ENCODE measurements at places on chromosomes 13 and 19.
A peak's percentile ranks its signal among the peaks of the same experiment; 100 is the strongest.

GRCh38 chr13:97109841-97110492, 112.2 kb upstream of the MBNL2 start:
- DNase-seq = no peak

GRCh38 chr13:31437975-31438374, 238.2 kb downstream of the B3GLCT start:
- DNase-seq = no peak

- DNase-seq = no peak
Observed at GRCh38 chr13:100470866-100471505, 117.6 kb downstream of the GGACT start.

DNA sequence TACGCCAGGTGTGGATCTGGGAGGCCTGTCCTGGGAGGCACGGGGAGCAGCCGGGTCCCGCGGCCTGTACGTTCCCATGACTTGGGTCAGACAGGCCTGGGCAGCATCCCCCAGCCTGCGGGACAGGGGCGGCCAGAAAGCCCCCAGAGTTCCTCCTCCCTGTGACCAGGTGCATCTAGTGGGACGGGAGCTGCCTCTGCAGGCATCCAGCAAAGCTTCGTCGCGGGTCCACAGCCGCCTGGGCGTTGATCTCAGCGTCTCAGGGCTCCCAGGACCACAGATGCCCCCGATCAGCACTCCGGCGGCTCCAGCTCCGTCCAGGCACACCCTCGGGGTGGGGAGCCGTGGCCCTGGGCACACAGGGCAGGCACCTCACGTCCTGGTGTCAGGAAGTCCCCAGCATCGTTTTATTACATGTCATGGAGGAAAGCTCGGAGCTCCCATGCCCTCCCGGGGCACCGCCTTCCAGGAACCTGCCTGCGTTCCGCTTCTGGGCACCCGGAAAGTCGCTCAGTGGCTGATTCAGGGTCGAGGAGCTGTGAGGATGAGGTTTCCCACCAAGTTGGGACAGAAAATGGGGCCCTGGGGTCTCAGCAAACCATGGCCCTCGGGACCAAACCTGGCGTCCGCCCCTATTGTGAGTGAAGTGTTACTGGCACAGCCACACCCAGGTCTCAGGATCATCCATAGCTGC, 1.5 kb upstream of the GZMM start:
- no peak for DNase-seq

DNA sequence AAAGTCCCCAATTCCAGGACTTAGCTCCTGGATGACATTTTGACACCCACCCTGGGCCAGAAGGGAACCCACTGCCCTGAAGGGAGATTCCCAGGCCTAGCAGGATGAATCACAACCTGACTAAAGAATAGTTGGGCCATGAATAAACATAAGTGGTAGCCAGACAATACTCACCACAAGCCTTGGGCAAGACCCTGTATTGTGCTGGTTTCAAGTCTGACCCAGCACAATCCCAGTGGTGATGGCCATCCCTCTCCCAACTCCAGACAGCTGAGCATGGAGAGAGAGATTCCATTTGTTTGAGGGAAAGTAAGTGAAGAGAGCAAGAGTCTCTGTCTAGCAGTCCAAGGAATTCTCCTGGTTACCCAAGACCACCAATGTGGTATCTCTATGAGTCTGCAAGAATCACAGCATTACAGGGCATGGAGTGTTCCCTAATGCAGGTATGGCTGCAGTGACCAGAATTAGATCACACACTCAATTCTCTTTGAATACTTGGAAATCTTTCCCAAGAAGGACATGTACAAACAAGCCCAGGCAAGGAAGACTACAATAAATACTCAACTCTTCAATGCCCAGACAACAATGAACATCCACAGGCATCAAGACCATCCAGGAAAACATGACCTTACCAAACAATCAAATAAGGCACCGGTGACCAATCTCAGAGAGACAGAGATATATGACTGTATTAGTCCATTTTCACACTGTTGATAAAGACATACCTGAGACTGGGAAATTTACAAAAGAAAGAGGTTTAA, 158.0 kb downstream of the VWA8 start:
- DNase-seq = no peak

- no peak for DNase-seq
Observed at GRCh38 chr19:5093948-5094718, 125.2 kb downstream of the KDM4B start.

- DNase-seq = no peak
Observed at GRCh38 chr13:99434258-99434788, 66.9 kb upstream of the TM9SF2 start.

- no peak for DNase-seq
Observed at GRCh38 chr13:59710996-59711701, 452.6 kb downstream of the DIAPH3 start.

GRCh38 chr13:87884884-87885283, 213.7 kb downstream of the SLITRK5 start:
- no peak for DNase-seq

DNA sequence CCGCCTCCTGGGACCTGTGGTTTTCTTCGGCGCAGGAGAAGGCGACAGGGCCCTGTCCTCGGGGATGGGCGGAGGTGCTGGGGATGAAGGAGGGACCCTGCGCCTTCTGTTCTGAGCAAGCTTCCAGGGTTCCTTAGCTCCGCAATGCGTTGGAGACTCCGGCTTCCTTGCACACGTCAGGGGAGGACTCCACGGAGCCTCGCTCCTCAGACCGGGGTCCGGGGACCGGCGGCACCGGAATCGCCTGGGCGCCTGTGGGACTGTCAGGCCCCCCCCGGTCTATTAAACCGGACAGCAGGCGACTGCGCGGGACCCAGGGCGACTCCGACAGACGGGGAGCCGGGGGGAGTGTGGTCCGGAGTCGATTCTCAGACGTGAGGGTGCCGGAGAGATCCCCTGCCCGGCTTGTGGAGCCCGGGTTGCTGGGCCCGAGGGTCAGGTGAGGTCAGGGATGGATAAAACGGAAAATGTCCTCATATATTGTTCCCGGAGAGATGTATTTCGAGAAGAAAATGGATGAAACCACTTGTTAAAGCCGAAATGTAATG, 227.4 kb downstream of the TEX29 start:
- no peak for DNase-seq

DNA sequence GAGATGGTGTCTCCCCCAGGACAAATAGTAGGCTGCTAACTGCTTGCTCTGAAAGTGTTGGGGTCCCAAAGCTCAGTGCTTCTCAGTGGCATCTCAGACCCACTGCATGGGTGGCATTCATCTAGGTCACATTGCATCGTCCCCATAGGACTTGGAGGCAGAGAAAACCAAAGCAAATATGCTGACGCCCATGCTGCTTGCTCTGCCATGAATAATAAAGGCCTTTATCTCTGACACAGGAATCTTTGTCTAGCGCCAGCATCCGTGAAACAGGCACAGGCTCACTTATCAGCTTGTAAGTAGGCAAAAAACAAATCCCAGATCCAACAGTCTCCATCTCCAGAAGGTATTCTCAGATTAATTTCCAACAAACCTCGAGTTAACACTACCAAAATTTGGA, 18.9 kb upstream of the IPO5 start:
- DNase-seq = no peak

- peak; percentile 13 for DNase-seq
Observed at GRCh38 chr19:41531438-41532311, 44.3 kb upstream of the CEACAM21 start.

GRCh38 chr19:18562086-18562485, 4.4 kb downstream of the KXD1 start:
- DNase-seq = no peak
